GM12864 (cell line): ENCODE measurements at places on chromosomes 5 and 9.
A peak's percentile ranks its signal among the peaks of the same experiment; 100 is the strongest.

- no peak for DNase-seq
These were observed 106.3 kb upstream of the SNX2 start for GRCh38 chr5:122668552-122668951.

DNA sequence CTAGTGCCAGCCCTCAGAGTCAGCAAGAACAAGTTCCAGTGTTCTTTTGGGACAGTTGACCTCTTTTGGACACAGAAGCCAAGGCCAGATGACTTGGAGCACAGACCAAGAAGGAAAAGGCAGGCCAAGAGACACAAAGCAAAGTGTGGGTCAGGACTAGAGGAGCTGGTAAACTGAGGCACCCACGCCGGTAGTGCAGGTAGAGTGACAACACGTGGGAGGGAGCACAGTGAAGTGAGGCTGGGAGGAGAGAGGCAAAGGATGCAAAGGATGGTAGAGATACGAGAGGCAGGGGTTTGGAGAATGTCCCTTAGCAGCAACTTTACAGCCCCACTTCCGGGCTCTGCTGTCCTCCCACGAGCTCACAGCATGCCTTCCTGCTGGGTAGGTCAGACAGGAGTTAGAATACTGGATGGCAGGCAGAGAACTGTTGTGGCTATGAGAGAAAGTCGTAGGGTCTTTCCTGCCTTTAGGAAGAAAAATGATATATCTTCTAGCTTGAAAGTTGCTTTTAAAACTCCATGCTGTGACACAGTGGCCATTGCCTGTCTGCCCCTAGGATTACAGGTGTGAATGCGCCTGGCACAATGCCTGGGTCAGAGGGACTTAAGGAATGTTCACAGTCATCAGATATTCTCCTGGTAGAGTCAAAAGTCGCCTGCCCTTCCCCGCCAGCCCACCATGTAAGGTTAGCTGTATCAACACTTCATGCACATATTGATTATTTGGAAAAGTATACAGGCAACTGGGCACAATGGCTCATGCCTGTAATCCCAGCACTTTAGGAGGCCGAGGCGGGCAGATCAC, 97.9 kb downstream of the PDE8B start:
- no peak for DNase-seq

DNA sequence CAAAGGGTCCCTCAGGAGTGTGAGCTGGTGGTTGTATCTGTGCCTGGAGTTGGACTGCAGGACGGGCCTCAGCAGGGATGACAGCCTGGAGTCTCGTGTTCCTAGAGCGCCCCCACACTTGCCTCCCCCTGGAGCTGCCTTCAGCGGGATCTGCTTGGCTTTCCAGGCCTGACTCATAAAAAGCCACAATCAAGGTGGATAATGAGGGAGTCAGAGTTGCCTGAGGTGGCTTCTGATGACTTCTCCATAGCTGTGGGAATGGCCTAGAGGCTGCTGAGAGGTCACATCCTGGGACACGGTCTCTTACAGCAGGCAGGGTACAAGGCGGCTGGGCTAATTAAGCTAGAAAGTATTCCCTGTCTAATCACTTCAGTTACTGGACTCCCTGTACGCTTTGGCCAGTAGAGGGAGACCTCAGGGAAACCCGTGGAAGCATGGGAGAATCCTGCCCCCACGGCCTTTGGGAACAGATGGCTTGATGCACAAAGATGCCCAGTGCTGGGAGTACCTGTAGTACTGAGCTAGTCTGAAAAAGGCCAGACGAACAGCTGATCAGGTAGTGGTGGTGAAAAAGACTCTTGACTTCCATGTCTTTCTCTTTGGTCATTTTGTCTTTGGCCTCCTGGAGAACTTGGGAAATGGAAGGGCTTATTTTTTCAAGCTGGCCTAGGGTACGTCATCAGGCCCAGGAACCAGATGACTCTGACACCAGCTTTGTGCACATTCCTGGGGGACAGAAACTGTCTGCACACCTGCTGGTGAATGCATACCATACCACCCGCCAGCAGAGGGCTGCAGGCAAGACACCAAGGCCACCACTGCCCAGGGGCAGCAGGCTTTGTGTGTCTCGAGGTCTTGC, 16.1 kb upstream of the FRRS1L start:
- DNase-seq, result peak; percentile 7

DNA sequence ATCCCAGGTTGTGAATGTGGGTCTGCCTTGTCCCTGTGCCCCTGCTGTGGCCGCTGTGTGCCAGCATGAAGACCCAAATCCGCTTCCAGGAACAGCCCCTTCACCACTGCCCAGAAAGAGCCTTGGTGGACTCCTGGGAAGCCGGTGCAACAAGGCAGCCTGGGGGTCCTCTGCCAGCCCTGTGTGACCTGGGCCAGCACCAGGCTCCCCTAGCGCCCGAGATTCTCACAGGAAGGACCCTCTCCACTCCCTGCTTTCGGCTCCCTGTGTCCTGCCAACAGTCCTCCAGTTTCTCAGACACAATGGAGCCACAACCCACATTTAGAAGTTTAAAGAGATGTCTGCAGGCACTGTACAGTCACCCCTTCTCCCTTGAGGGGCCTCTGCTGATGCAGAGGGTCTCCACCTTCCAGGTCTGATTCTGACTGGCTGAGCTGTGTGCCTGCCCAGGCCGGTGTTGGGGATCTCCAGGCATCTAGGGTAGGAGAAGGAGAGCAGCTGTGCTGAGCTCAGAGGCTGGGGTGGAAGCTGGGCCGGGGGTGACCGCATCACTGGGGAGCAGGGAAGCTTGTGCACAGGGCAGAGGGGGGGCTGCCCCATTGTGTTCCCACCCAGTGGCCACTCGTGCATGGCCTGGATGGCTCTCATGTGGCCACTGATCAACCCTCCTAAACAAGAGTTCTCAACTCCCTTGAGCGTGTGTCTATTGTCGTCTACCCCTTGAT, 174.0 kb downstream of the IRX2 start:
- DNase-seq, result no peak

DNA sequence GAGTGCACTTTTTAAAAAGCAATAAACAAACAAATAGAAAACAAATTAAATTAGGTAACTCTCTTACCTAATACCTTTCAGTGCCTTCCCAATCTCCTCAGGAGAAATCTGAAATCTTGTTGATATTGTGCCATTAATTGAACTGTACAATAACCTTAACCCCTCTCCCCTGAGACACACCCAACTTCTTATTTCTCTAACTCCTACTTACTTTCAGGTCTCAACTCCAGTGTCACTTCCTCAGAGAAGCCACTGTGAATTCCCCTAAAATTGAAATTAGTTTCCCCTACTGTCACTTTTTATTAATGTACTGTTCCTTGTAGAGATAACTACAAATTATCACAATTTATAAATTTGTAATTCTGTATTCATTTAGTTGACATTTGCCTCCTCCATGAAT, 295.3 kb upstream of the TNC start:
- DNase-seq, result no peak

DNA sequence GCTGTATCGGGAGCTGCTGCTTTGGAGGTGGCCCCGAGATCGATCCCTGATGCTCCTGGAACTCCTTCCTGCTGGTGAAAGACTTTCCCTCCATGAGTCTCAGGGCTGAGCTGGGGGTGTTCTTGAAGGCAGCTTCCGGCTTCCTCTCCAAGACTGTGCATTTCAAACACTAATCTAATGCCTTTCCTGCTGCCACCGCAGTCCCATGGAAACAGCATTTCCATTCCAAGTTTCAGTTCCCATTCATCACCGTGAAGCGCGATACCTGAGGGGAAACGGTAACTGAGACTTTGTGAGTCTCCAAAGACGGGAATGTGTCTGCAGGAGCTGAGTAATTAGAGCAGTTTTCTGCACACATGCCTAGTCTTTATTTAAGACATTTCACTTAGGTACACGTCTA, 230.1 kb downstream of the PAX5 start:
- no peak for DNase-seq

GRCh38 chr5:40796487-40796889, 1.7 kb downstream of the PRKAA1 start:
- no peak for DNase-seq

GRCh38 chr5:170404398-170404797, 15.2 kb upstream of the KCNMB1 start:
- no peak for DNase-seq

DNA sequence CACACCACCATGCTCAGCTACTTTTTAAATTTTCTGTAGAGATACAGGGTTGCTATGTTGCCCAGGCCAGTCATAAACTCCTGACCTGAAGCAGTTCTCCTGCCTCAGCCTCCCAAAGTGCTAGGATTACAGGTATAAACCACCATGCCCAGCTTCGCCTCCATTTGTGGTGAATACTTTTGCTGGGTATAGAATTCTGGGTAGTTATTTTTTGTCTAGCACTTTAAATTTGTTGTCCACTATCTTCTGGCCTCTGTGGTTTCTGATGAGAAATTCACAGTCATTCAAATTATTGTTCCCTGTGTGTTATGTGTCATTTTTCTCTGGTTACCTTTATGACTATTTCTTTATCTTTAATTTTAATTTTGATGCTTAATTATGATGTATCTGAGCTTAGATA, 57.7 kb upstream of the EXOC3 start:
- DNase-seq, result no peak

DNA sequence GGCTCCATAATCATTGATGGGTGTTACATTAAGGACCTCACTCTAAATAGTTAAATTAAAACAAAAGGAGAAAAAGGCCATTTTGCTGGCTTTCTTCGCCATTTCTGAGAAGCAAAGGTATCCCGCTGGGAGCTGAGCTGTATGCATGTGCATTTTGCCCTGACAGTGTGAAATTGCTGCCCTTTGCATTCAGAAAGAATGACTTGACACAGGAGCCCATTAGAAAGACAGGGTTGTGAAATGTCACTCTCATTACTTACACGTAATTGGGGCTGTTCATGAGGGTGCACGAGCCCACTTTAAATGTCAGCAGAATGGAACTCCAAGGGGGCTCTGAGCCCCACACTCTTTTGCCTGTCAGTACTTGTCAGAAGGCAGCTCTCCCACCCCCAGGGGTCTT, 85.0 kb downstream of the SEMA4D start:
- DNase-seq, result no peak

GRCh38 chr9:132324425-132324824, 30.4 kb downstream of the SETX start:
- no peak for DNase-seq

GRCh38 chr5:71456362-71456743, 902 bp downstream of the BDP1 start:
- DNase-seq, result no peak

DNA sequence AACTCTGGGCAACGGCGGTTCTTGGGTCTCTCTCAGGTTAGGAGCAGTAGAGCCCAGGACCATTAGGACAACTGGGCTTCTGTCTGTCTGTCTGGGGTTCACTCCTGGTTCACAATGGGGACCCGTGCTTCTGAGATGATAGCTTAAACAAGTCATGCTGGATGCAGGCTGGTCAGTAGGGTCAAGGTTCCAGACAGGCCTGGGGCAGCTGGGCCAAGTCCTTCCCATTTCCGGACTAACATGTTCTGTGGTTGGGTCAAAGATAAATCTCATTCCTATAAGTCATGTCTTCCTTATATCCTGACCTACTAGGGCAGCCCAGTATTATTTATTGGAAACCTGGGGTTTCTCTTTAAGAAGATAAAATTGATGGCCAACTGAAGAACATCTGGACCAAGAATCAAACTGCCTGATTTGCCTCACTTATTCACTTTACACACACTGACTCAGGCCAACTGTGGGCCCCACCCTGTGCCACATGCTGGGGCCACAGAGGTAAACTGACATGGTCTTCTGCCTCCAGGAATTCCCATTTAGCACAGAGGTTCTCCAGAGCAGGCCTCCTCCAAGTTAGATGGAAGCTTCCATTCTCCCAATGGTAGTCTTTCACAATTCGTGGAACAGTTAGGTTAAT, 8.3 kb downstream of the HDHD3 start:
- no peak for DNase-seq

GRCh38 chr5:82205005-82205404, 73.1 kb downstream of the RPS23 start:
- DNase-seq, result no peak

DNA sequence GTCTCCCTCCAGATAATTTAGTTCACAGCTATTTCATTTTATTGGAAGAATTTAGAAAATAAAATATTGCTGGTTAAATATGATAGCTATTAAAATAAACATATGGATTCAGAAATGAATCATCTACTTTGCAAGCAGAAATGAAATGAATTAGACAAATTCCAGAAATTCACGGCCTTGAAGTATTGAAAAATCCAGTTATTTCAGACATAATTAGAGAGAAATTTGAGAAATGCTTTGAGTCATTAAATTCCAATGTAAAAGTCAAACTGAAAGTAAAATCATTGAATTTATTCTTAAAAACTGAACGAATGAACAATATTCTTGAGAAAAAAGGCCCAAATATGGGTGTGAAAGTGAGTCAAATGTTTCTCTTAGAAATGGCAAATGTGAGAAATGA, 632.6 kb upstream of the EDIL3 start:
- DNase-seq, result no peak

DNA sequence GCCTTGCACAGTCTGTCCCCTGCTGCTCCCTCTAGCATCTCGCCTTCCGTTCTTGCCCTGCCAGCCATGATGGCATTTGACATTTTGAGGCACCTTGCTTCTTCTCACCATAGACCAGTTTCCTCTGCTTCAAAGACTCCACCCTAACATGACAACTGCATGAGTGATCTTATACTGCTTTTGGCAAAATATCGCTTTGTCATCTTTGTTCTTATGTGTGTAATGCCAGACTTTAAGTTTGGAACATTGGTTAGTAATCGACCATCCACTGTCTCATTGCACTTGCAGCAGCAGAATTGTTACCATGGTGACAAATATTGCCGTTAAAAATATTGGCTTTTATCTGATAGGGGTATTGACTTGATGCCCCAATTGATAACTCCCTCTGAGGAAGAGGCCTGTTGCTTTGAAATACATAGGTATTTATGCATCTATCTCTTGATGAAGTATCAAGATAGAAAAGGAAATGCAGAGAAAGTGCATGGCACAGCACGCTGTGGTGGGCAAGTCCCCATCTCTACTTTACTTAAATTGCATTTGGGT, 6.8 kb downstream of the GARIN3 start:
- no peak for DNase-seq

GRCh38 chr5:153952893-153953292, 85.8 kb downstream of the FAM114A2 start:
- no peak for DNase-seq

GRCh38 chr5:6702633-6703032, 10.6 kb upstream of the TENT4A start:
- DNase-seq, result no peak

DNA sequence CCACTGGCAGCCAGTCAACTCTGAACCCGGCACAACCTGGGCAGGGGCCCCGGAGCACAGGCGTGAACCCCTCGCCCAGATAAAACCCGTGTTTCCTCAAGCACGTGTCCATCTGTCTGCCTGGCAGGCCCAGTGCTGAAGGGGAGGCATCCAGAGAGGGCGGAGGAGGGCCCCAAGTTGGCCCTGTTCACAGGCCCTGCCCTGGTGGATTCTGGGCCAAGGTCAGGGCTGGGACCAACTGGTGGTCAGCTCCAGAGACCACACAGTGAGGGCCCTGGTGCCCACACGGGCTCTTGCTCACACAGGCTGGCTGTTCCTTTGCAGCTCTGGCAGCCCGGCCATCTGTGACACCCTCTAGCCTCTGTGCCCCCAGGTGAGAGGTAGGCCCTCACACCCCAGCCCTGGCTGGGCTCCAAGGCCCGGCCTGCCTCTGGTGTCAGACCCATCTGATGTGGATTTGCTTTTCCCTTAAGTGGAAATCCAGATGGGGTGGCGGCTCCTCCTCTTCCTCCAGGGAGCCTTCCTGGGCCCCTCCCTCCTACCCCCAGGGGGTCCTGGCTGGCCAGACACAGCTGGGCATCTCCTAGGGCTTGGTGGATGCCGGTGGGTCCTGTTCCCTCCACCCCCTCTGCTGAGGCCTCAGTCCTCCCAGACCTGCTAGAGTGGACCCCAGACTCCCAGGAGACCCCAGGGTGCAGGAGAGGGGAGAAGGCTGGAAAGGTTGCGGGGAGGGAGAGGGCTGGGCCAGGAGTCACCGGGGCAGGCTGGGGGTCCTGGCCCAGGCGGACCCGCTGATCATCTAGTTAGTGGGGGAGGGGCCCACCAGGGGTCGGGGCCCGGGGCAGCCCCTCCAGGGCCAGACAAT, 525 bp upstream of the STPG3 start:
- no peak for DNase-seq
